ENCODE measurements at places on chromosomes 5 and 9.

GRCh38 chr5:91027405-91028139 lies 355.5 kb downstream of the ARRDC3 start:
- DNase-seq, result no peak

GRCh38 chr5:112201141-112201540 lies 217.9 kb downstream of the EPB41L4A start:
- DNase-seq, result no peak

- no peak for DNase-seq
These were observed 15.4 kb upstream of the ZNF354C start for GRCh38 chr5:179044765-179045164.

DNA sequence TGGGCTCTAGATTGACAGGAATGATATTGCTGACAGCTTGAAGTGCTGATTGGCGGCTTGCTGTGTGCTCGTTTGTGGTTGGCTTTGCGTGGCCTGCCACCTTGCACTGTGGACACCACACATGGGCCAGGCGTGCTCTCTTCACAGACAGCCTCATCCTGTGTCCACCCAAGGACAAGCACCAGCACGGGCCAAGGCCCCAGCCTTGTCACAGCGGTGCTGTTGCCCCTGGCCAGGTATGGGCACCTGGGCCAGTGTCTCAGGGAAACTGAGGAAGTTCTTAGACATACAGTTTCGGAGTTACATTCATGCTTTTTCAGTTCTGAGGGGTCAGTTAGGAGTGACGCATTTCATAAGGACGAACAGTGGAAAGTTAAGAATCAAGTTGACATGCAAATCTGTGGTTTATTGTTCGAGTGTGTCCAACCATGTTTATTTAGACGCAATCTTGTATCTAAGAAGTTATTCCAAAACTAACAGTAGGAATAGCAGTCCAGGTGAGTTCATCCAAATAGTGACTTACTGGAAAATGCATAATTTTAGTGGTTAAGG lies 125.9 kb downstream of the EHMT1 start:
- DNase-seq, result no peak

DNA sequence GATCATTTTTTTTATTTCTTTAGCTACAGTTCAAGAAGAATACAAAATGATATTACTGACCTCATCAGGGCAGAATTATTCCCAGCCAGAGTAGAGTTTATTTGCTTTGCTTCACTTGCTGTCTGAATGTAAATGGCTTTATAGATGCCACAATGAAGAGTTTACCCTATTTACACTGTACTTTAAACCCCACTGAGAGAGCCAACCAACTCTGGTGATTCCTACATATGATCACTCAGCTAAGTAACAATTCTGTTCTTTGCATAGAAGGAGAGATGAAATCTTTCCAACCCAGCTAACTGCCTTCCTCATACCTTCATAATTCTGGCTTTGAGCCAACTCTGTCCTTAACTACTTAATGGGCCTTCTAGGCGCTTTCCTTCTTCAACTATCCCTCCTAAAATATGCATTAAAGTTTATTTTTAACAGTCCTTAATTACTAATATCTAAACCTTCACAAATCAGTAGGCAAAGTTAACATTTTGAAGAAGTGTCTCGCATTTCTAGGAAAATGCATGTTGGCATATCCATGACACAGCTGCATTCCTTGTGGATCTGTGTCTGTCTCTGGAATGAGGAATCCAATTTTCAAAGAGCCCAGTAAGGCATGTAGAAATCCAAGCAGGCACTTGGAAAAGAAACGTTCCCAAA lies 284.8 kb upstream of the GRAMD2B start:
- no peak for DNase-seq

DNA sequence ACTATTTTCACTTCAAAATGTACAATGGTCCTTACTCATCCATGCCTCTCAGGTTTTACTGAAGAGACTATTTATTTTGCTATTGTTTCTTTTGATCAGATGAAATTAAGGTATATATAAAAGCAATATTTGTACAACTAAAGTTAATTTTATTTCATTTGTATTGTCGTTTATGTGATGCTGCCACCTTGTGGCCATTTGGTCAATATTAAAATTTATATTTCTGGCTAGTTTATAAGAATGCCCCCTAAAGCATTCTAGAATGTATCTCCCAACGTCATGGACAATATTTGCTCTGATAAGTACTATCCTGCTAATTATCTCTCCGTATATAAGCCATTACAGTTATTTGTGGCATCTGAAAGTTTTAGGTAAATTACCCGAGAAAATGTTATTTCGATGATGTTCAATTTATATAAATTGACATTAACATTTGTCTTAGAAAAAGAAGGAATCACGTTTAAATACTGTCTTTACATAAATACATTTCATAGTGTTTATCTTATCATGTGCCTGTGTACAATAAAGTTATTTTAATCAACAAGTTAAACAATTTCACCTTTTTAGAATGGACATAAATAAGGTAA lies 680.0 kb downstream of the TAF11L14 start:
- no peak for DNase-seq

DNA sequence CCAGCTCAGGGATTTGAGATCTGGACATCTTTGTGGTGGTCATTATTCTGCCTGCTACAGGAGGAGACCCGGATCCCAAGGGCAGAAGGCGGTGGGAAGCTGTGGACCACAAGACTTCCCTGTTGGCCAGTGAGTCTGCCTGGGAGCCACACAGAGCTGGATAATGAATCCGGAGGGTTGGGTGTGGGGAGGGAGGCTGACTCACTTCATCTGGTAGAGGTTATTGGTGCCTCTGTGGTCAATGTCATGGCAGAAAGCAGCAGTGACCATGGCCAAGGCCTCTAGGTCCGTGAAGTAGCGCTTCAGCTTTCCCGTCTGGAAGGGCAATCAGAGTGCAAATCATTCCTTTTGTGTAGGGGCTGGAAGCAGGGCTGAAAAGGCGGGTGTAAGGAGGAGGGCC lies 58.5 kb downstream of the PDE6A start:
- DNase-seq, result no peak

GRCh38 chr5:4542145-4542778 lies 597.9 kb upstream of the ADAMTS16 start:
- DNase-seq, result no peak

DNA sequence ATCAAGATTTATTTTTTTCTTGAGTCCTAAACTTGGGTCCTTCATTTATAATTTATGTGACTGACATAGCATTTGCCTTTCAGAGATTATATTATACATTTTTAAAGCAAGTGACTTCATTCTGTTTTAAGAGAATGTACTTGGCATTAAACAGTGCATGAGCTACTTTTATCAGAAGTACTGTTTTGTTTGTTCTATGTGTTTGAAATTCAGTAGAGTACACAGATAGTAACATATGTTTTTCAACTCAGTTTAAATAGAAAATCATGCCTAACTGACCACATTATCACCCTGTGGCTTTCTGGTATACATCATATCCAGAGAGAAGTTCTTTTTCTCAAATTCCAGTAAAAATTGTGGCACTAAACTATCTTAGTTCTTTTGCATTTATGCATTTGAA lies 335.3 kb upstream of the CDH18 start:
- DNase-seq, result no peak

- DNase-seq, result no peak
These were observed 12.8 kb upstream of the PITX1 start for GRCh38 chr5:135046661-135047346.

DNA sequence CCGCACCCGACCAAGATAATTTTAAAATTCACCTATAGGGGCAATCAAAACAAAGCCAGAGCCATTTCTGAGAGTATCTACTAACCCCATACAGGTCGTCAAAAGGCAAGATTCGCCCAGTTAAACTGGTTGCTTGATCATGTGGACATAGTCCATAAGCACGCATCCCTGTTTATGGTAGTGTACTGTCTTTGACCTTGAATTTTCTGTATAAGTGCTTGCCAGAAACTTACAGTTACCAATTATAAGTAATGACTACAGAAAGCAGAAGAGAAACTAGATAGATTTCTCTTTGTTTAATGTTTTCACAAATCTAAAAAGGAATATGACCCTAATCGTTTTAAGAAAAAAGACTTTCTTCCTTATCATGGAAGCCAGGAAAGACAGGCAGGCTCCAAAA lies 25.6 kb downstream of the SLC31A1 start:
- no peak for DNase-seq

- DNase-seq, result no peak
These were observed 131.8 kb downstream of the EFNA5 start for GRCh38 chr5:107538805-107539445.

DNA sequence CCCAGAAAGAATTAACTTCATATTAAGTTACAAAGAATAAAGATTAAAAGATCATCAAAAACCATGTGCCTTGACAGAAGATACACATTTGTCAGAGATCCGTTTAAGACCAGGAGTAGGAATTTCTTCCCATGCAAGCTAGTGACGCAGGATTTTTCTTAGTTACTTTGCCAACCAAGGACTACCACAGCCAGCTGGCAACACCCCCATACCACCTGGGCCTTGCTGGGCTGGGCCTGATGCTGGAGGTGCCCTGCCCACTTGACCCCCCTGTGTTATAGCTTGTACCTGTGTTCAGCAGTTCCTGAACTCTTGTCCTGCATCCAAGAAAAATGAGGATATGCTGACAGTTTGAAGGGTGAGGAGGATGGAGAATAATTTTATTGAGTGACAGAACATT lies 290.9 kb upstream of the SMC2 start:
- no peak for DNase-seq

GRCh38 chr5:146039420-146039819 lies 66.0 kb downstream of the PLAC8L1 start:
- no peak for DNase-seq

GRCh38 chr9:131045300-131046092 lies 36.5 kb downstream of the LAMC3 start:
- DNase-seq, result peak; percentile 72

GRCh38 chr9:3874449-3875360 lies 348.9 kb upstream of the RFX3 start:
- no peak for DNase-seq

DNA sequence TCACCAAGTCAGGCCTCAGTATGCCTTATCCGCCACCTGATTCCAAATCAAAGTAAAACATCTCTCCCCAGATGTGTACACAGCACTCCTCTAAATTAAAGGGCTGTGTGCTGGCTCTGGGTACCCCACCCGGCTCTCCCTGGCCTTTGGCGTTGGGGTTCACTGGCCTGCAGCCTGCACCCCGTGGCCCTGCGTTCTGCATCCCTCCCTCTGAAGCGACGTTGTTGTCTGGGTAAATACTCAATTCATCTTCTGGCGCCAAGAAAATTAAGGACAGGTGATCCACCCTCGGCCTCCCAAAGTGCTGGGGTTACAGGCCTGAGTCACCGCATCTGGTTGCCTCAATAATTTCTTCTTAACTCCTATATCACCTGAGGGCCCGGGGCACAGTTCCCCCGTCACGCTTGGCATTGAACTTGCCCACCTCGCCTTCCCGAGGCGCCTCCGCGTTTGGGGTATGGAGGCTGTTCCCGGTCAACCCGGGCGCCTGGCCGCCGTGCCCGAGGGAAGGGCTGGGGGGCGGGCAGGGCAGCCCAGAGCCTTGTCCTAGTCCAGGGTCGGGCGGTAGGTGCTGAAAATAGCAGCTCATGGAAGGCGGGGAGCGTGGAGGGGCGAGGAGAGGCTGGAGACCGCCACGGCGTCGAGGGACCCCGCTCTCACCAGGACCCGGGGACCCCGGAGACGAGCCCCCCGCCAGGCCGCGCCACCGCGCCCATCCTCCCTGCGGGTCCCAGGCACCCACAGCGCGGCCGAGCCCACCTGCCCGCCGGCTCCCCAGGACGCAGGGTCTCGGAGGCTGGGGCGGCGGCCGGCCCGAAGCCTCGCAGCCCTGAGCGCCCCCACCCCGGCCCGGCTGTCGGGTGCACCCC lies 531 bp downstream of the ABO start:
- DNase-seq, result no peak

DNA sequence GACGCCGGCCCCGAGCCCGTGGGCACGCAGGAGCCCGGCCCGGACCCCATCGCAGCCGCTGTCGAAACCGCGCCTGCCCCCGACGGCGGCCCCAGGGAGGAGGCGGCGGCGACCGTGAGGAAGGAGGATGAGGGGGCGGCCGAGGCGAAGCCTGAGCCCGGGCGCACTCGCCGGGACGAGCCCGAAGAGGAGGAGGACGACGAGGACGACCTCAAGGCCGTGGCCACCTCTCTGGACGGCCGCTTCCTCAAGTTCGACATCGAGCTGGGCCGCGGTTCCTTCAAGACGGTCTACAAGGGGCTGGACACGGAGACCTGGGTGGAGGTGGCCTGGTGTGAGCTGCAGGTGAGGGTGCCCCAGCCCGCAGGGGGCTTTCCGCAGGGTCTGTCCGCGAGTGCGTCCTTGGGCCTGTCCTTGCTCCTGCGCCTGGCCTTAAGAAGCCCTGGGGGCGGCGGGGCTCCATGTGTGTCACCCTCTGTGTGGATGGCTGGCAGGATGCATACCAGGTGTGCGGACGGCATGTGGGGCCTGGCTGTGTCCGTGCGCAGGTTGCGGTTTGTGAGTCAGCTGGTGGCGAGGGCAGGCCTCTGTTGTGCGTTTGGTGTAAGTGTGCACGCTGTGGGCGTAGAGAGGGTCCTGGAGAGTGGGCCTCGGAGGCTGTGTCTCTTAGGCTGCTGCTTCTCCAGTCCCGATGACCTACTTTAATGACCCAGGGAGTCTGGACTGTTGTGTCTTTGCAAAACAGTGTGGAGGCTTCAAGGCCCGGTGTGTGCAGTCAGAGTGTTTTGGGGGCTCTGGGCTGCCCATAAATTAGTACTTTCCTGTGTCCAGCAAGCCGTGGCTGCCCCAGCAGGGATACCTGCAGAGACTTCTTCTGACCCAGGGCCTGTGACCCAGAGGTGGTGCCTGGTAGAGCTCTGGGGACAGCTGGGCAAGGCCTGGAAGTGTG lies 1.6 kb downstream of the WNK2 start:
- no peak for DNase-seq

DNA sequence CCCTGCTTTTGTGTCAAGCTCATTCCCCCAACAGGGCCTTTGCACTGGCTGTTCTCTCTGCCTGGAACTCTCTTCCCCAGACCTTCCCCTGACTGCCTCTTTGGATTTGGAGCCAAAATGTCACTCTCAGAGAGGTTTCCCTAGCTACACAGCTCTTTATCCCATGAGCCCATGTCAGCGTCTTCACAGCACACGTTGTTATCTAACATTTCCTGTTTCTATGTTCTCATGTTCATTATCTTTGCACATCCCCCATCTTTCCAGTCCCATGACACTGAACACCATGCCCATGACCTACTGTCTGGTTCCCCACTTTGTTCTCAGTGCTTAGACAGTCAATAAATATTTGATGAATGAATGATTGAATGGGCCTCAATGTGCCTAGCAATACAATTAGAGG lies 26.3 kb upstream of the ARSI start:
- no peak for DNase-seq

DNA sequence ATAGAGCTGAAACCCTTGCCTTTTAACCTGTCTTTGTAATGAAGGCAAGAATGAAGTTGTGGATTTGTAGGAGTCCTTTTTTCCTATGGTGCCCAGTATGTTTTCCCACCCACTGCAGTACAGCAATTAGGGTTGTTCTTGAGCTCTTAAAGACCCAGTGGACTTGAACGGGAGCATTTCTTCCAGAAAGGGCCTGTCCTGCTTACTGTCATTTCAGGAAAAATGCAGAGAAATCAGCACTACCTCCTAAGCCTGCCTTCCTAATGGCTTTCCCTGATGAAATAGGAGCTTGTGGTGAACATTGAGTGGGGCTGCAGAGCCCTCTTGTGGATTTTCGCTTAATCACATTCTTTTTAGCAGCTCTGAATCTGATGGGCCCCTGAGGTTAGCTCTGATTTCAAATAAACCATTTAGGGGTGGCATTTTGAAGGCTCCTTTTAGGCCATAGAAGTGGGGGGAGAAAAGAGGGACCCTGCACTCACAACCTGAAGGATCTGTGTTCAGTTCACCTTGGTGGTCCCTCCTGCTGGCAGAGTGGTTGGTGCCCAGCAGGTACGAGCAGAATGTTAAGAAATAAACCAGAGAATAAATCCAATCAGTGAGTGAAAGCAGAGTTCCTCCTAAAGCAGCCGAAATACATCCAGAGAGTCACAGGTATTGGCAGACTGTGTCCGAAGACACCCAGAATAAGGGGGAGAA lies 188.0 kb upstream of the KLF9 start:
- DNase-seq, result peak; percentile 9

All from CD4-positive, CD25-positive, alpha-beta regulatory T cell (primary cell).